ENCODE measurements at places on chromosomes 11 and 22.

- DNase-seq, result peak; percentile 45
These were observed 22.5 kb upstream of the EED start for GRCh38 chr11:86222081-86222480.

DNA sequence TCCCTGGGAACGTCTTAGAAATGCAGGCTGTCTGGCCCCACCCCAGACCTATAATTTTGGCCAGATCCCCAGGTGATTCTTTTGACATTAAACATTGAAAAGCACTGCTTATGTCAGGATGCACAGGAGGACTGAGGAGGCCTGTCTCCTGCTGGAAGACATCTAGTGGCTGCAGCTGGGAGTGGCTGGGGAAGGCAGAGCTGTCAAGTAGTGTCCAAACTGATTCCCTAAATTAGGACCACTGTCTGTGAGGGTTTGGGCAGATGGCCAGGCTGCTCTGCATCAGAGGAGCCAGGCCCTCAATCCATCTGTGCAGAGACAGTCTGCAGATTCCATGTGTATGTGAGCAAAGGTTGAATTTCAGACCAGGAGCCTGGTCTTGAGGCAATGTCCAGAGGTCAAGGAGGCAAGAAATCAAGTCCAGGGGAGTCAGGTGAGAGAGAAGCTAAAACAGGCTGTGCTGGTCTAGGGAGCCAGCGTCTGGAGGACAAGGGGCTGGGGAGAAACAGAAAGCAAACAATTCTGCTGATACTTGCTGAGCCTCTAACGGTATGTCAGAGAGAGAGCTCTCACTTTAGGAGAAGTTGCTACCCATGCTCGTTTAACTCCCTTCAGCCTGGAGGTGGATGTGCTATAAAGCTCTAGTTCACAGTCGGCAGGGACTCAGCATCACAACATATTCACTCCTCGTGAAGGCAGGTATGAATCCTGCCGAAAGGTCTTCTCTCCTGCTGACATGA, 15.3 kb upstream of the SYTL2 start:
- peak; percentile 33 for DNase-seq

- DNase-seq, result no peak
These were observed 3.6 kb downstream of the C11orf16 start for GRCh38 chr11:8928981-8929615.

DNA sequence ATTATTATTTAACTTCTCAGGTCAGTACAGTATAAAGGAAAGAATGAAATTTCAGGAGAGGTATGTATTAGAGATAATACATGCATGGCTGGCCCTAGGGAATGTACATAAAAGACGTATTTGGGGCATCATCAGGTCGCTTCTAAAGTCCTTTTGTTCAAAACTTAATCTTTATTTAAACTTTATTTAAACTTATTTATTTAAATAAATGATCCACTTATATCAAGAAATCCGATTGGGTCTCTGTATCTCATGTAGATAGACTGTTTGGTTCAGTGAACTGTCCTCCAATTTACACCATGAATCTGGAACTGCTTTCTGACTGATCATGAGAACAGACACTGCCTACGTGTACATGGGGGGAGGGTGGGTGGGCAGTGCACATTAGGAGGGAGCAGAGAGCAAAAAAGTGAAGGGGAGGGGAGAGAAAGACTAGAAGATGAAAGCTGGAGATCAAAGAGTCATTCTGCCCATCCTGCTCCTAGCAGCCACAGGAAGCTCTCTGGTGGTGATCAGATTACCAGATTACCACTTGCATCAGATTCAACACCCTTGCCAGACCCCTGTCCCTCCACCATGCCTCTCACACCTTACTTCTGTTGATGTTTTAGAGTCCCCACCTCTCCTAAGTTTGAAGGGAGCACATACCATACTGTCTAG, 92.1 kb upstream of the MTMR2 start:
- no peak for DNase-seq

DNA sequence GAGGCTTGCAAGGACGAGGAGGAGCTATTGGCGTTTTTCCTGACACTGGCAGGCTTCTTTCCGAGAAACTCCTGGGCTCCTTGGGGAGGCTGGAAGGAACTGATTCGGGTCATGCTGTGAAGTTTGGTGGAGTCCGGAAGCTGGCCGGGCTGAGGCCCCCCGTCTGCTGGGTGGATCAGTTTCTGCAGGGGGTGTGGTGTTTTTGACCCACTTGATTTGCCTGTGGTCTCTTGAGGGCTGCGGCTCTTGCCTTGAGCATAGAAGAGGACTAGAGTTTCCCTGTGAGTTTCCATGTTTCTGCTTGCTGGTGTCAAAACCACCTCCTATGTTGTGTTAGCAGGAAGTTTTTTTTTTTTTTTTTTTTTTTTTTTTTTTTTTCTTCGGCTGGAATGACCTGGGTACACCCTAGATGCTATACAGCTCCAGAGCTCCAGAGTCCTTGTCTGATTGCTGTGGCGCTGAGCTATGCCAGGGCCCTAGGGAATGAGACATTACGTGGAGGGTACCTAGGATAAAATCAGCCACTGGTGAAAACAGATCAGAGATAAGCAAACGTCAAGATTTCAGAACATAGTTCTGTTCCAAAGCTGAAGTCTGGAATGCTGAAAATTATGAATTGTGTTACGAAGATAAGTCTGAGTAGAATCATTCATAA, 728 bp downstream of the TBC1D22A start:
- peak; percentile 23 for DNase-seq

DNA sequence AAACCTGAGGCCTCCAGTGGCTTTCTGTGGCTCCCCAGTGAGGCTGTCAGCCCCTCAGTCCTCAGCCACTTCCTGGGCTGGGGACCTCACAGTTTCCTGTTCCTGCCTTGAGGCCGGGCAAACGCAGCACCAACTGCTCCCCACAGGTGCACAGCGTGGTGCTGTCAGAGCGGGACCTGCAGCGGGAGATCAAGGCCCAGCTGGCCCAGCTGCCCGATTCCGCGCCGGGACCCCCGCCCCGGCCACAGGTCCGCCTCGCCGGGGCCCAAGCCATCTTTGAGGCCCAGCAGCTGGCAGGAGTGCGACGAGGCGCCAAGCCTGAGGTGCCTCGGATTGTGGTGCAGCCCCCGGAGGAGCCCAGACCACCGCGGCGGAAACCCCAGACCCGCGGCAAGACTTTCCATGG, 5.4 kb downstream of the TBC1D10C start:
- no peak for DNase-seq

- DNase-seq, result no peak
These were observed 123.4 kb downstream of the DSCAML1 start for GRCh38 chr11:117673602-117674001.

DNA sequence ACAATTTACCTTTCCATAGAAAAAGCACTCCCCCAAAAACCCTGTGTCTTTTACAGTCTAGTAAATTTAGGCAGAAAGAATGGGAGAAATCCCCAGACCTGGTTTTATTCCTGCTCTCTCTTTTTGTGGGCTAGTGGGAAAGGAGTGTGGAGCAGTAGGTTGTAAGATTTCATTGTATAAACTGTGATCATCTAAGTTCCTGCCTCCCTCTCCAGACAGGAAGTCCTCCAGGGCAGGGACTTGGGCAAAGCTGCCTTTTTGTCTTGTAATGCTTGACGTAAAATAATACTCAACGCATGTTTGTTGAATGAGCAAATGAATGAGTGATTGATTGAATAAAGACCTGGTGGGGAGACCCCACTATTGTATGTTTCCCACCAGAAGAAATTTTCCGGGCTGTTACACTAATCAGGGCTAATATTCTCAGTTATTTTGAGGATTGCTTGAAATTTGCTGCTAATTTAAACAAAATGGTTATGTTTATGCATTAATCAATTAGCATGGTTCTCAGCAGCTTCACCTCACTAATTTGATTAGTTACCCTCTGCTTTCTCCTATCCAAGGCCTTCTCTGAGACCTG, 36.3 kb downstream of the CSNK2A3 start:
- no peak for DNase-seq

- DNase-seq, result peak; percentile 95
These were observed 3.8 kb downstream of the OR10S1 start for GRCh38 chr11:123973816-123974215.

GRCh38 chr11:115166820-115167219, 337.4 kb downstream of the CADM1 start:
- no peak for DNase-seq

- DNase-seq, result no peak
These were observed 99.6 kb downstream of the FAM168A start for GRCh38 chr11:73498343-73498742.

DNA sequence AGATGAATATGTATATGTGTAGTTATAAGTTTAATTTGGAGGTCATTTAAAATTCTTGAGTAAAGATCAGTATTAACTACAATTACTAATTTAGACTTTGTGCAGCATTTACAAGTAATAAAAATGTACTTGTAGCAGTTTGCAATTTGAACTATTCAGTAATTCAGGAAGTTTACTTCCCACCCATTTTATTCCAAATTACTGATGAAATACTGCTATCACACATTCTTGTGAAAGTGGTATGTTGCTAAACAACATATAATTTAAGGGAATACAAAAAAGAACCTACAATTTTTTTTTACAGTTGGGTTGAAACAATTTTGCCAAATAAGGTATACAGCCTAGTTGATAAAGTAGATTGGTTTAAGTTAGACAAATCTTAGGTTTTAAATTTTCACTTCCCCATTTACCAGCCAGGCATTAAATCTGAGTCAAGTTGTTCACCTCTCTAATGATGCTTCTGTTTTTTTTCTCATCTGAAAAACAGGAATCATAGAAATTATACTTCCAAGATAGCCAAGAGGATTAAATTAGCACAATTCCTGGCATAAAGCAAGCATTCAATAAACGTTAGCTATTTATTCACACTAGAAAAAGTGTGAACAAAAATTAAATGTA, 45.3 kb downstream of the ZBTB44 start:
- peak; percentile 16 for DNase-seq

- no peak for DNase-seq
These were observed 61.3 kb upstream of the CHORDC1 start for GRCh38 chr11:90284171-90284570.

DNA sequence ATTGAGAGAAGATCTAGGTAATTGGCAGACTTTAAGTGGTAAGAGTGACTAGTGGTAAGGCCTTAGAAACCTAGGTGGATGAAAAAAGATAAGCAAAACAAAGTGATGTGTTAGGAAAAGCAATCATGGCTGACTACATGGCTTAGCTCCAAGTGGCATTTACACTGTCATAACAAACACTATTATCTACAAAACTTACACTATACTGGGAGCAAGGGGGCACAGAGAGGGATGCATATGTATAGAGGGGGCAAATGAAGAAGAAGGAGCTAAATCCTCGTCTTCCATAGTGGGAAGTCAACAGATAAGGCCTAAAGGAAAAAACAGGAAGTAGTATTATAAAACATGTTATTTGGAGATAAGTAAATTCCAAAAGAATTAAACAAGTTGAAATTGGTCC, 32.5 kb downstream of the ADORA2A start:
- DNase-seq, result no peak

DNA sequence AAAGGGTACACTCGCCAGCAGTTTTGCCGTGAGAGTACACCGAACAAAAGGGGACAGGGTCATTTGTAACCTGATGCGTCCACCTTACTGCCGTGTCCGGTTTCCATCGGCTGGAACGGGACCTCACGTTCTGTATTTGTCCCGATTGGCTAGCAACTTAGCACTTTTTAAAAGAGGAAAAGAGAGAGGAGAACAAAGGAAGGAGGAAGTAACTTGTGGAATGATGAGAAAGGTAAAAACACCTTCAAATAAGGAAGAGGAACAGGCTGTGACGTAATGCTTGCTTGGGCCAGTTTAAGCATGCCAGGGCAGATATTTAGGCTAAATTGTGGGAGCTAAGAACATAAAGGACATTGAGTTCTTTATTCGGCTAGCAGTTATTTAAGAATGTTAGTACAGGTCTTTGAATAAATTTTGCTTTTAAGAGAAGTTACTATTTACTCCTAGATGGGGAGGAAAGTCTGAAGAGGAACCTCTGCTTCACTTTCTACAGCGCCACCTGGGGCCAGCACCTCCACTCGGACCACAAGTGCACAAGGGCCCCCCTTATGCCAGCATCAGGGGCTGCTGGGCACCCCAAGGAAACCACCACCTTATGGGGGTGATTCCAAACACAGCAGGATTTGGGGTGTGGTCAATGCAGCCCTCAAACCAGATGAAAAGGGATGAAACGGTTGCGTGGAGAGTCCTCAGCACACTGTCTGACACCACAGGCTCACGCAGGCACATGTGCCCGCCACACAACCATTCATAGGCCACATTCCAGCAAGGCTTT, 5.8 kb downstream of the ARSA start:
- DNase-seq, result no peak

DNA sequence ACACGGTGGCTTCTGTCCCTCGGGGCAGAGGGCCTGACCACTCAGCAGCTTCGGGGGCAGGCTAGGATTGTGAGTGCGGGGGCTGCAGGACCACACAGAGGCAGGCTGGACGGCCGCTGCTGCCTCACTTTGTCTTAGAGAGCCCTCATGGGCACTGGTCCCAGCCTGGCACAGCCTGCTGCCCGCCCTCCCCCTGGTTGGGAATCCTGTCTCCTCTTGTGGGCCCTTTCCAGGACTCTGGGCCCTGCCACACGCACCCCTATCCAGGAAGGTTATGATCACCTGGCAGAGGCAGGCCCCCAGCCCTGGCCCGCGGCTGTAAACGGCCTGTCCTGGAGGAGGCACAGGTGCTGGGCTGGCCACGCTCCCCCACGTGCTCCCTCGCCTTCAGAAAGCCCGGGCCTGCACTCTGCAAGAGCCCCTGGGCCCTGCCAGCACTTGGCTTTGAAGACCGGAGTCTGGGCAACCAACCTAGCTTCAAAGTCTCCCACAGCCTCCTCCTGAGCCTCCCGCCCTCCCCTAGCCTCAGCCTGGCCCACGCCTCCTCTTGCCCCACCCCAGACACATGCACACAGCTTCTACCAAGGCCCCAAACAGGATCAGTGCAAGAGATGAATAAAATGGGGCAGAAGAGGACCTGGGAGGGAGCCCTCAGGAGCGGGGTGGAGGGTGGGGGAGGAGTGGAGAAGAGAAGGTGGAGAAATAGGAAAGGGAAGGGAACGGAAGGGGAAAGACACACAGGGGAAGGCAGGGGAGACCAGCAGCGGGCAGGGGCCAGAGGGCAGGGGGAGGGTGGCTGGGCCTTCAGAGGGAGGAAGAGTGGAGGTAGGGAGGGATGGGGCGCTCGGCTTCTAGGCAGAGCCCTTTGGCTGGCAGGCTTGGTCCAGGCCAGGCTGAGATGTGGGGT, 31.0 kb downstream of the SYT7 start:
- DNase-seq, result no peak

- no peak for DNase-seq
These were observed 17.8 kb downstream of the FRMD8 start for GRCh38 chr11:65404210-65404609.

DNA sequence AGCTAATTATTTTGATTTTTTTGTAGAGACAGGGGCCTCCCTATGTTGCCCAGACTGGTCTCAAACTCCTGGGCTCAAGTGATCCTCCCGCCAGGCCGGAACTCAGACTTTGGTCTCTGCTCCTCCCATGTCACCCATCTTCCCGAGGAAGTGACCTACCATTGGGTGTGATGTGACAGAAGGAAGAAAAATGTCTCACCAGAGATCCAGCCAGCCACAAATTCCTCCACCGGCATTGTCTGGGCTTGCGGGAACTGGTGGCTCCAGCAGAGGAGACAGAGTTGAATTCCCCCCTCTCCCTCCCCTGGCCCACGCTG, 772 bp downstream of the SLC25A45 start:
- peak; percentile 60 for DNase-seq

- no peak for DNase-seq
These were observed 274.9 kb upstream of the CADM1 start for GRCh38 chr11:115778928-115779650.
